ENCODE measurements at places on chromosomes 6 and 20.

DNA sequence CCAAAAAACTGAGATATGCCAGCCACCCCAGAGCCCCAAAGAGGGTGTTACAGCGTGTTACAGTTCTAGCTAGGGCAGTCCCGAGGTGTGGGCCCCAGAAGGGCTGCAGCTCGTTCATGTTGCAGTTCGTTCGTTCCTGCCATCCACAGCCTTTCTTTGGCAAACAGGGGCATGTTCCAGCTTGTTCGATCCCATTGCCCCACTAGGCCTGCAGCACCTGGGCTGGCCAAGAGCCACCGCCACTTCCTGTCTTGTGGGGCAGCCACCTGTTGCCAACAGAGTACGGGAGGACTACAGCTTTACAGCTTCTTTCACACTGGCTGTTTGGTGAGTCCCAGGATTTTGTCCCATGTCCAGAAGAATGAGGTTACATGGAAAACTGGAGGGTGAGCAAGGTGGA, 198.1 kb downstream of the MMUT start:
- DNase-seq: no peak

GRCh38 chr6:16999491-17000436, 102.1 kb upstream of the STMND1 start:
- DNase-seq: no peak

- DNase-seq: no peak
These were observed 218.2 kb downstream of the OR2B2 start for GRCh38 chr6:27693766-27694546.

GRCh38 chr6:63066055-63066704, 145.1 kb upstream of the FKBP1C start:
- no peak for DNase-seq

DNA sequence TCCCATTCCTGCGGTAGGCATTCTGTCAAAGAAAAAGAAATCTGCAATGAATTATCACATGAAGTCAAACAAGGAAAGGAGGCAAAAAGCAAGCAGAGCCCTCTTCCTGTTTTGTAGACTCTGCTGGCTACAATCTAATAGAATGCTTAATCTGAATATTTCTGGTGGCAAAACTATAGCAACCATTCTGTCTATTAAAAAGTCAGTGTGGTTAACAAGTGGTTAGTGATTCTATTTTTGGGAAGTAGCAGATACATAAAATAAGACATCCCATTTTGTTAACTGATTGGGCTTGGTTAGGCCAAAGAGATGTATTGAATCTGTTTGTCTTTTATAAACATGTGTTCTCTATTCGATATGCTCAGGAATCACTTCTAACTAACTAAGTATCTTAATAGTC, 442.3 kb downstream of the CDC5L start:
- no peak for DNase-seq

DNA sequence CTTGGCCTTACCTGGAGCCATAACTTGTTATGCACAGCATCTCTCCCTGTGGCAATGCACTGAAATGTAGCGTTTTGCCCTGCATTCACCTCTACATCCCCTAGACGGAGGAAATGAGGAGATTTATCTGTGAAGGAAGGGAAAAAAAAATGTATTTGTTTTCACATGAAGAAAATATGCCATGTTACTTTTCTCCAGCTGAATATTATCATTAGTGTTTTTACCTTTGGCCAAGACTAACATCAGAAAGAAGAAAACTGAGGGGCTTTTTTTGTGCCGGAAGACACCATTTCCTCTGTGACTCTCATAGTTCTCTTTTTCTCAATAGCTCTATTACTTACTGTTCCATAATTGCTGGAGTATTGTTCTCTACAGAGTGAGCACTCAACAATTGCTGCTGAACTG, 280.4 kb downstream of the PTPRK start:
- no peak for DNase-seq

DNA sequence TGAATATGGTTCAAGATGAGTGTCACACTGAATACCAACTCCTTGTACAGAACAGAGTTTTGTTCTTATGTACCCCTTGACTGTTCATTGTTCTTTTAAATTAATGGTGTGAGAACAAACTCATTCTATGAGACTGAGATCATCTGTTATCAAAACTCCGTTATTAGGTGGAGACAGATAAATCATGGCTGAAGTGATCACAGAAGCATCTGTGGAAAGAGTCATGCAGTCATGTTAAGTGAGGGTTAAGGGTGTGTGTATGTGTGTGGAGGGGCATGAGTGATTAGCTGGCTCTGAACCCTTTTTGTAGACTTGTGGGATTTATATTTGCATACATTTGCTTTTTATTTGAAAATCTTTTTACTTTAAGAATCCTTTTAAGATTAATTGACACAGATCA, 24.7 kb downstream of the ADGRG6 start:
- DNase-seq: no peak

DNA sequence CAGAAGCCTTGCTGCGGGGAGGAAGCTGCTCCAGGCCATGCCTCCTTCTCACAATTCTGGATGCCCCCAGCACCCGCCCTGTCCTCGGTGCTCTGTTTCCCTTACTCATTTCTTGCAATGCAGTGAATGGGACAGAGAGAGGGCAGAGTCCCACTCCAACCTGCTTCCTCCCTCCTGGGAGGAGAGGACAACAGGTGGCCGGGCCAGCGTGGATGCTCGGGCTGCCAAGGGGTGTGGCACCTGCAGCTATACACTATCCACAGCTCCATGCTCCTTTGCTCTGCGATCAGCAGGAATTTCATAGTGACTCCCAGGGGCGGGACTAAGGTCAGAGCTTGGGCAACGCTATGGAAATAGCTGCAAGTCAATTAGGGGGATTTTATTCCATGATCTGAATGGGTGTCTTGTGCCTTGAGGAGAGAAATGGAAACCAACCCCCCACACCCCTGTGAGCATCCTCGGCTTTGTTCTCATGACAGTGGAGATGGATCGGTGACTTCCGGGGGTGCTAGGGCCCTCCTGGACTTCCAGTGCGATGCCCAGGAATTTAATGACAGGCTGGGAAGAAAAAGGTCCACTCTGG, 192.5 kb downstream of the MYLK4 start:
- DNase-seq: no peak

DNA sequence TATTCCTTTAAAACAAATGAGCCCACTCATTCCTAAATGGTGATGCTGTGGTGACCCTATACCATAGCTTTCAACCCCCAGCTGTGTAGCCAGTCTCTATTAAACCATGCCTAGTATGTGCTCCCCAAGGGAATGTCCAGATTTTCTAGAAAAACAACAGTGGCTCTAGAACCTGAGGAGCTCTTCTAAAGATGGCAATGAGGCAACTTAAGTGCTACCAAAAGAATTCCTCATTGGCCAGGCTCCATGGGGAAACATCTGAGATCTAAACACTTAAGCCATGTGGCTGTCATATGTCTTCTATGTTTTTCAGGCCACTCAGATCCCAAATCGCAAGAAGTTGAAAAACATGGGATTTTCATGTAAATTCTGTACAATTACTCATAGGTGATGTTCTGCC, 191.0 kb downstream of the TPBG start:
- DNase-seq: no peak

- no peak for DNase-seq
These were observed 62.8 kb downstream of the PERP start for GRCh38 chr6:138044458-138044857.

GRCh38 chr6:82072751-82073150, 174.8 kb downstream of the IBTK start:
- no peak for DNase-seq

GRCh38 chr20:24388828-24389380, 80.5 kb upstream of the SYNDIG1 start:
- no peak for DNase-seq

DNA sequence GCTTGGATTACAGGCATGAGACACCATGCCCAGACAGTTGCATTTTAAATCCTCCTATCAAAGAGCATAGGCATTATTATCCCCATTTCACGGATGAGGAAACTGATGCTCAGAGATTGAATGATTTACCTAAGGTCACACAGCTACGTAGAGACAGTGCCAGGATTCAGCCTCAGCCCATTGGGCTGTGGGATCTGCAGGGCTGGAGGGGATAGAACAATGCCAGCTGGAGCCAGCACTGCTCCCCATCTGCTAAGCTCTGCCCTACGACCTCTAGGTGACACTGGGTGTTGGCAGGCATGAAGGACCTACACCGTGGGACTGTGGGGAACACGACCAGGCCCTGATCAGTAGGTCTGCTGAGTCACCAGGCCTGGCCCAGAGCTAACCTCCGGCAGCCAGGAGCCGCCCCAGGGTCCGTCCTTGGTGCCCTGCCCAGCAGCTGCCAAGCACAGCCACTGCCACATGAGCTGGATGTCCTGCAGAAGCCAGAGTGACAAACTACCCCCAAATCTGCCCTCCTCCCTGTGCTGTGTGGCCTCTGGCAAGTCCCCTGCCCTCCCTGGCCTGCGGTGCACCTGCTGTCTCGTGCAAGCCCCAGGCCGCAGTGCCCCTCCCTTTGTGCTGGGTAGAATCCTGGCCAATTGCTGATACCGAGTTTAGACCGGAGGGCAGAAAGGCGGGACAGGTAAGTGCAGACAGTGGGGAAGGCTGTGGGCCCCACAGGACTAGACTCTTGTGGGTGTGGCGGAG, 47.6 kb upstream of the PTGIS start:
- no peak for DNase-seq

GRCh38 chr6:19662911-19663310, 174.3 kb upstream of the ID4 start:
- no peak for DNase-seq

GRCh38 chr6:152161501-152161900, 354.0 kb downstream of the ESR1 start:
- no peak for DNase-seq

DNA sequence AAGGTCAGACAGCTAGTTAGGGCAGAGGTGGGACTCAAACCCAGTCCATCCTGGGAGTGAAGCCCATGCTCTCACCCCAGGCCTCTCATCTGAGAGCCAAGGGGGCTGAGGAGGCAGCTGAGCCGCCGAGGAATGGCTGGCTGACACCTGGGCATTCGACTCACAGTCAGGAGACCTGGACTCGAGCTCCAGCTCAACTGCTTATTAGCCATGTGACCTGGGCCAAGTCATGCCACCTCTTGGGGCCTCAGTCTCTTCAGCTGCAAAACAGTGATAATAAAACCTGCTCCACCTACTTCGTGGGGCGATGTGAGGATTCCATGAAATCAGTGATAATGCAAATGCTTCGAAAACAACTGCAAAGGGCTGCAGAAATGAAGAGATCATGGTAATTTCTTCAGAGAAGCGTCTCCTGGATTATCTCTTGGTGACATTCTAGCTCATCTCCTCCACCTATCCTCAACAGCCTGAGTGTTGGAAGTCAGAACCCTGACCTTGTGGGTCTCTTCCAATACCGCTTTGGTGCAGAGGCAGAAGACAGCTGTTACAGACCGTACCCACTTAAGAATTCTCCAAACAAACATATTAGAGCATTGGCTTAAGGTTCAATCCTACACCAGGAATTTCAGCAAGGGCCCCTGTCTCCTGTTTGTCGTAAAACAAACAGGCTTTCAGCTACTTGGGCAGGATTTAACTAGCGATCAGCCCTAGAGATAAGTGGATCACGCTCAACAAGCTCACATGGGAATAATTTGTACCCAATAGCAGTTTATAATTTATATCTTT, 60.0 kb upstream of the PIM1 start:
- DNase-seq: no peak

DNA sequence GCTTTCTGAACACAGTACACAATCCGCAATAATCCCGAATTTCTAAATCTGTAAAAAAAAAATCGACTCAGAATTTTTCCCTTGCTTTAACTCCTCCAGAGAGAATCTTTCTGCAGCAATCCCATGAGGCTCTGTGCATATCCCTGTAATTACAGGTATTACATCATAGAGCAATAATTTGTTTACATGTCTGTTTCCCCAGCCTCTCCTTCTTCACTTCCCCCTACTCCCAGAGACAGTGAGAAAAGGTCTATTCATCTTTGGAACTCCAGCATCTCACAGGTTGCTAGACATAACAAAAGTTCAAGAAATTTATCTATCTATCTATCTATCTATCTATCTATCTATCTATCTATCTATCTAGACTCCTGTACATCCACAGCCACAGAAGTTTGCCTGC, 26.0 kb downstream of the KLHL31 start:
- no peak for DNase-seq

DNA sequence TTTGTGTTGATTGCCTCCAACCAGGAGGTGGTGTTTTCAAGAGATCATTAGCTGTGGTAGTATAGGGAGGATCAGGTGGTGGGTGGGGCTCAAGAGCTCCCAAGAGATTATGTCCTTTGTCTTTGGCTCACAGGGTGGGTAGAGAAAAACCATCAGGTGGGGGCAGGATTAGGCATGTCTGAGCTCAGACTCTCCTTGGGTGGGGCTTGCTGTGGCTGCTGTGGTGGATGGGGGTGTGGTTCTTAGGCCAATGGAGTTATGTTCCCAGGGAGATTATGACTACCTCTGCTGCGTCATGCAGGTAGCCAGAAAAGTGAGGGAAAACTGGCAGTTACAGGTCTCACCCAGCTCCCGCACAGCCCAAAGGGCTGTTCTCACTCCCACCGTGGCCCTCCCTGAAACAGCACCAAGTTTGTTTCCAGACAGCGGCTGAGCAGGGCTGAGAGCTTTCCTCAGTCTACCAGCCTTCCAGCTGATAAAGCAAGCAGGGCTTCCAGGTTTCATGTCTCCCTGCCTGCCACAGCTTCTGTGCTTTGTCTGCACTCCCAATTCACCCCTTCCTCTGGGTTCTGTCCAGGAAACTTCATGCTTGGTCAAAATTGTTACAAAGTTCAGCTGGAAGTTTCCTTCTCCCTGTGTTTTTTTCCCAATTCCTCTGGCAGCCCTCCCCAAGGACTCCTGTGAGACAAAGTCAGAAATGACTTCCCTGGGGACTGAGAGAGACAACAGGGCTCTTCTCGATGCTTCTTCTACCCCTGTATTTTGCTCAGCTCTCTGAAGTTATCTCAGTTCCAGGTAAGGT, 481.1 kb upstream of the MAN1A1 start:
- DNase-seq: no peak

GRCh38 chr6:70363741-70364493, 49.4 kb upstream of the FAM135A start:
- no peak for DNase-seq

GRCh38 chr20:5882166-5882565, 68.2 kb downstream of the TRMT6 start:
- DNase-seq: no peak

GRCh38 chr20:8161264-8162071, 29.4 kb downstream of the PLCB1 start:
- no peak for DNase-seq

- DNase-seq: no peak
These were observed 216.8 kb upstream of the SGK1 start for GRCh38 chr6:134534708-134535149.

DNA sequence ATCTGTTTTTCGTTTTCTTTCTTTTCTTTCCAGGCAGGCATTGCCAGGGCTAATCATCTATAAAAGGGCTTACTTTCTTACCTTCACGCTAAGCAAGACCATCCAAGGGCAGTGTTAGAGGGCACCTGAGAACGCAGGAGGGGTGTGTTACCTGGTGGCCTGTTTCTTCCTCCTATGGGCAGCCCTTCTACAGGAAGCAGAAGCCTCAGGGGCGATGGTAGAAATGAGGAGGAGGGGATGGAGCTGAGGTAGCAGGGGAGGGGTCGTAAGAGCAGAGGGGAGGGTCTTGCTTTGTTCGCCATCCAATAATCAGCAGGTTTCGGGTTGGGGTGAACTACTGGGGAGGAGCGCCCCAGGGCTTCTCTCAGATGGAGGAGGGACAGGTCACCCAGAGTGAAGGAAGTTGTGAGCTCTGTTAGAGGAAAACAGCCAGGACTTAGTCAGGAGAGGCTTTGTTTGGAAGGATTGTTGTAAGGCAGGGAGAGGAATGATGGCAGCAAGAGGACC, 1.5 kb upstream of the CCR6 start:
- no peak for DNase-seq

Data from HuH-7.5 (cell line).